ENCODE measurements at places on chromosomes 1 and 21.

DNA sequence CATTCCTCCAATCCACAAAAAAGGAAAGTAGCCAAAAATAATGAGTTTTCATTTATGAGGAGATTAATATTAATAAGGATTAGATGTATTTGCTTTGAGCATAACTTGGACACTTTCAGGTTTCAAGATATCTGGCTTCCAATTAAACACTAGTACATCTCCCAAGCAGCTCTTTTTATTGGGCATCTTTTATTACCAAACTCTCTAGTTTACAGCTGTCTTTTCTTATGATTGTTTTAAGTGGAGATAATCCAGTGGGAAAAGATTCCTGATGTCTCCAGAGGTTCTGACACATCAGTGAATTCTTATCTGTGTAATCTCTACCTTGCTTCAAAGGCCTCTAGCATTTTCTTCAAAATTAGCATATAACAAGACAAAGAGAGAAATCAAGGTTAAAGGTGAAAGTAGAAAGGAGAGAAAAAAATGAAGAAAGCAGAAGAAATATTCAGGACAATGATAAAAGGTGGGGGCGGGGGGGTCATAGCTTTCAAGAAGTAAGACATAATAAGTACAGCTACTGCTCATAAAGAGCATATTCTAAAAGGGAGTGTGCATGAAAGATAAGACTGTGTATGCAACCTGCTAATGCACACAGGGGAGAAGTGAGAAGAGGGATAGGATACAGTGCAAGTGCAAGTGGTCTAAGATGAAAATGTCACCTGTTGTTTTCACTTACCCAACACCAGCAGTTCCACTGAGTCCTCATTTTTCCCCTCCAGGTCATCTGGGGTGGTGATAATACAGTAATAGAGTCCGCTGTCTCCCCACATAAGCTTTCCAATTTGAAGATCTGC lies 19.1 kb downstream of the ILDR2 start:
- DNase-seq, result no peak

- DNase-seq, result no peak
Observed at GRCh38 chr1:1149416-1149815, 24.3 kb upstream of the TTLL10 start.

- no peak for DNase-seq
Observed at GRCh38 chr1:40385437-40386358, 12.2 kb downstream of the SMAP2 start.

GRCh38 chr21:42430521-42430920 lies 26.8 kb downstream of the UBASH3A start:
- no peak for DNase-seq

DNA sequence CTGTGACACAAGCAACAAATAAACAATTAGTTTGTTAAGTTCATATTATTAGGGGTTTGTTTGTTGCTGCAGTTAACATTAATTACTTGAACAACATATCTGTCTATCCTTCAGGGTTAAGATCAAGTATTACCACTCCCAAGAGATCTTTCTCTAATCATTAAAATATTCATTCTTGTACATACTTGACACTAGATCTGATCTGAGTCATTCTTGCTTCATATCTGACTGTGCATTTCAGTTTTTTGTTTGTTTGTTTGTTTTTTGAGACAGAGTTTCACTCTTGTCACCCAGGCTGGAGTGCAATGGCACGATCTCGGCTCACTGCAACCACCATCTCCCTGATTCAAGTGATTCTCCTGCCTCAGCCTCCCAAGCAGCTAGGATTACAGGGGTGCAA lies 613.3 kb upstream of the PLXNA2 start:
- no peak for DNase-seq

DNA sequence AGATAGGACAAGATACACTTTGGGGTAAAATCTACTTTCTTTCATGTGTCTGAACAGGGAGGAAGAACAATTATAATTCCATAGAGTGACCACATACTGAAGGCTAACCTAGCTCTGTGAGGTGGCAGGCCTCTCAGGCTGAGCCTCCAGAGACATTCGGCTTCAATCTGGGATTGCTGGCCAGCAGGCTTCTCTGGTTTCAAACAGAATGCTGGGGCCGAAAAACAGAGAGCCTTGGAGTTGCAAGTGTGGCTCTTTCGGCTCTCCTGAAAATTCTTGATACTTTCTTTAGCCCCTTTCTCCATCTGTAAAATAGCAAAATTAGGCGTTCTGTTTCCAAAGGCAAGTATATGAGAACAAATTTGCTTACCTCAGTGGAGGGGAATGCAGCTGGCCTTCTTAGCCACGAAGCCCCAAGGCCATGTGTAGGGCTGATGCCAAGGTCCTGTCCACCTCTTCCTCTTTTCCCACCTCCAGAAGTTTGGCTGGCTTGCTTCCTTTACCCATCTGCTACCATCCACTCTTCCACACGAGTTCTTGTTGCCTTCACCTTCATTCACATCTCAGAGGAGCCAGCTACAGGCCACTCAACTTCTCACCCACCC lies 30.0 kb upstream of the UBE2U start:
- DNase-seq, result no peak

DNA sequence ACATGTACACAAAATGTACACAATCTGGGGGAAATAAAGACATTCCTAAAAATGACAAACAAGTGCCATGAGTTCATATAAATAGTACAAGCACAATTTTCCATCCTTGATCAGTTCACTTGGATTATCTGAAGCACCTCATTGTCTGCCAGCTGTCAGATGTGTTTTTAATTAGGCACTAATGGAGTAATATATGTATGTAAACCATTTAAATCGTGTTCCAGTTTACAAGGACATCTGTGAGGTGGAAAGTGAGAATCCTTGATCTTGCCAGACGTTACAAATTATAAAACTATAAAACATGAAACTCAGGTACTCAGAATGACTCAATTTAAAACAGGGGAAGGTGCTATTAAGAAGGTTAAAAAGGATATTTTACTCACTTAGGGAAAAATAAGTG lies 1312.2 kb downstream of the PLA2G4A start:
- DNase-seq, result no peak

DNA sequence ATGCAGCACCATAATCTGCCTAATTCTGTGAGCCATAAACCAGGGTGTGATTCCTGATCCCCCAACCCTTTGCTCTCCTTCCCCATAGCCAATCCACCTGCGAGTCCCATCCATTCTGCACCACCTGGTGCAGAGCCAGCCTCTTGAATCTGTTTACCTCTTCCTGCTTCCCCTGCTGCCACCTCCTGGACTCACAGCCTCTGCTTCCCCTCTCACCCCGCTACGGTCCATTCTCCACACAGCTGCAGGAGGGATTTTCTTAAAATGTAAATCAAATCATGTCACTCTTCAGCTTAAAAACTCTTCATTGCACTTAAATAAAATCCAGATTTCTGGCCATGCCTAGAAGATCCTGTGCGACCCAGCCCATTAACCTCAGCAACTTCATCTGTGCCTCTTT lies 186.7 kb downstream of the FOXD2 start:
- DNase-seq, result no peak

- no peak for DNase-seq
Observed at GRCh38 chr1:233031521-233031920, 81.1 kb downstream of the NTPCR start.

DNA sequence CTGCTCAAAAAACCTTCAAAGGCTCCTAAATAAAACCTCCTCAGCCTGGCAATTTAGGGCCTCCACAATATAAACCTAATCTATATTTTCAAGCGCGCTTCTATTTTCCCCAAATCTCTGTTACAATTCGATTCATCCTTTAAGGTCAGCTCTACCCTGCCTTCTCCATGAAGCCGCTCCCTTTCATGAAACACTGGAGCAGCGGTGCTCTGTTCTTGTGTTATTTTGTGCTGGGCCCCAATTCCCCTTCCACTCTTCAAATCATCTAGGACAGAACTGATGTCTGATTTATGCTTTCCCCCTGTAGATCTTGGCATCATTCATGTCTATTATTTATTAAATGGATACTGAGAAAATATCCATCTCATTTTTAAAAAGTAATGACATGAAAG lies 6.9 kb downstream of the ERRFI1 start:
- DNase-seq, result no peak

GRCh38 chr1:218171302-218171893 lies 113.7 kb upstream of the RRP15 start:
- DNase-seq, result no peak

DNA sequence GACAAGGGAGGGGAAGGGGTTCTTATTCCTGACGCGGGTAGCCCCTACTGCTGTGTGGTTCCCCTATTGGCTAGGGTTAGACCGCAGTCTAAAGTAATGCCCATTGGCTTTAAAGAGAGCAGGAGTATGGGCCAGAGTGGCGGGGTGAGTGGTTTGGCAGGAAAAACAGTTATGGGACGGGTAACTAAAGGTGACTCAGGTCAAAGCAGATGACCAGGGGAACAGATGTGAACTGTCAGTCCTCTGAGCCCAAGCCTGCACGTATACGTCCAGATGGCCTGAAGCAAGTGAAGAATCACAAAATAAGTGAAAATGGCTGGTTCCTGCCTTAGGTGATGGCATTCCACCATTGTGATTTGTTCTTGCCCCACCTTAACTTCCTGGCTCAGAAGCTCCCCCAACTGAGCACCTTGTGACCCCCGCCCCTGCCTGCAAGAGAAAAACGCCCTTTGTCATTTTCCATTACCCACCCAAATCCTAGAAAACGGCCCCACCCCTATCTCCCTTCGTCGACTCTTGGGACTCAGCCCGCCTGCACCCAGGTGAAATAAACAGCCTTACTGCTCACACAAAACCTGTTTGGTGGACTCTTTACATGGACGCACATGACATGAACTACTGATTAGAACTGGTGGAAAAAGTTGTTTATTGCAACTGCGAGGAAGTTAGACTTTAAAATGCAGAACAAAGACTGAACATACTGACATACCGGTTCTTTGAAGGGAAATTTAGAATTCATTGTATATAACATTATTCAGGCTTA lies 758 bp upstream of the ATAD3B start:
- DNase-seq, result no peak

DNA sequence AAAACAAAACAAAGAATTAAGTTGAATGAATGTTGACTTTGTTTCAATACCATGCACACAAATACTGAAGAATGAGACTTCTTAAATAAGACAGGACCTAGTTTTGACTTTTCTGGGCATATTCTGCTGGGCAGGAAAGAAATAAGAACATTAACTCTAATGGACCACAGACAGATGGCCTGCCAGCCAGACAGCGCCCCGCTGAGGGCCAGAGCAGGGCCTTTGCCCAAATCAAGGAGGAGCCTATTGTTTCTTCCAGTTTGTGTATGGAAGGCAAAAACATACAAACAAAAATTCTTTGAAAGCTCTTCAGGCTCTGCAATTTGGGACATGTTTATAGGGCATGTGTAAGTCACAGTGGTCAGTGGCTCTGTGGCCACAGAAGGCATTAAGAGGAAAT lies 44.4 kb upstream of the KIF26B start:
- no peak for DNase-seq

- DNase-seq, result no peak
Observed at GRCh38 chr1:90502696-90503095, 214.4 kb downstream of the BARHL2 start.

- DNase-seq, result no peak
Observed at GRCh38 chr1:114232691-114233090, 79.0 kb upstream of the SYT6 start.

DNA sequence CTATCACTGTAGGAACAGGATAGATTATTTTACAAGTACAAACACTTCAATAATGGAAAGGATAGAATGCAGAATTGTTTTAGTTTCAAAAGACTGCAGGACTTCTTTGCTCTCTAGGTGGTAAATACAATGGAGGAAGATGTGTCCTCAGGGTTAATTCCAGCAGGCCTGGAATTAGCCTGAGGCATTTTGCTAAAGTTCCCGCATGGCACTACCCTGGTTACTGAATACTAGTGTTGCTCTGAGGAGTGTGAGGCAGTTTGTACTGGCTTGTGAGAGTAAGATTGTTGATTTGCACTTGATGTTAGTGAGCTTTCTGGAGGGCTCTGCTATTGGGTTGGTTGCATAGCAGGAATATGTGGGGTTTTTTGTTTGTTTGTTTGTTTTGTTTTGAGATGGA lies 61.4 kb downstream of the FASLG start:
- DNase-seq, result no peak

DNA sequence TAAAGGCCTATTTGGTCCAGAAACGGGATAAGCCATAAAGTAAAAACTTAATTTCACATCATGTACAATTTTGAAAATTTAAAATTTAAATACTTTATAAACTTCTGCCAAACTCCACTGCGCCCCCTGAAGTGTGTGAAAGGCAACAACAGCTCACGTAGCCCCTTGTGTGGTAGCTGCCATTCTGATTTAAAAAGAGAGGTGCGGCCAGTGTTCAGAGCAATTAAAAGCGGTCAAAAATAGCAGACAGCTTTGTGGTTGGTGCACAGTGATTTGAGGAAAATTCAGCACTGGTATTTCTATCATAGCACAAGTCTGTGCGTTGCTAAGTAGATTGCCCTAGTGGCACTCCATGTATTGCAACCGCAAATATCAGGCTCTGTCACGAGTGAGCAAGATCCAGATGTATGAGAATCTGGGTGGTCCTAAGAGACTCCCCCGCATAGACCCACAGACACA lies 122.5 kb downstream of the ATG4C start:
- no peak for DNase-seq

DNA sequence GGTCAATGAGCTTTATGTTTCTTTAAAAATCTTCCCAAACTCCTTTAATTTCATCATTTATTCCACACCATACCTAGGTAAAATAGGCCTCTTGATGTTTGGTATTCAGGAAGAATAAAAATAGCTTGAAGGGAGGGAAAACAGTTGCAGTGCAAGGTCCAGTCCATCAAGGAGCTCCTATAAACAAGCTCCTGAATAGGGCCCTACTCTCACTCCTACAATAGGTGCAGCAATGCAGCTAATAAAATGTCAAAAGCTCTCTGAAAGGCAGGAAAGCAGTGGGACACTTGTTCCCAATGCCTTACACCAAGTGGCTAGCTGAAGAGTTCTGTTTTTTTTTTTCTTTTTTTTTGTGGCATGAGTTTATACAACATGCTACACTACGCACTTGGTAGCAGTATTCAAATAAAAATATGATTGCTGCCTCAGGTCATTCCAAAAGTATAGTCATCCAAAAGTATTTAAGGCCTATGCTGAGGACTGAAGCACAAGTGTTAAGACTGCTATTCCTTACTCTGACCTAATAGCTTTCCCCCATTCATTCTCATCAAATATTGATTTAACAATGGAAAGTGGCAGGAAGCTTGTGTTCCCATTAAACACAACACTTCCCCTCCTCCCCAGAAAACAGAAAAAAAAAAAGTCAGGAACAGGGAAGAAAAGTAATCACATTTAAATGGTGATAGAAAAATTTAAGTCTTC lies 9.8 kb downstream of the TEX38 start:
- no peak for DNase-seq

- no peak for DNase-seq
Observed at GRCh38 chr1:30109853-30110252, 613.5 kb downstream of the MATN1 start.

GRCh38 chr1:63924600-63924999 lies 150.8 kb downstream of the ROR1 start:
- DNase-seq, result no peak

Data from activated naive CD8-positive, alpha-beta T cell treated with anti-CD3 and anti-CD28 coated beads, Interleukin-2, amount 10 ng/mL, durations not matched to agents 7 days and 5 days (primary cell).